Esophagus (tissue), 2 donors: ENCODE measurements at places on chromosomes 12 and 14. TPM values are rescaled to one million over a fixed set of nuclear protein-coding genes. Genes with fewer than 3 reads are reported as not detected.

The INSM2 gene
- polyA plus RNA-seq = not detected

The FOXM1 gene
- polyA plus RNA-seq = 11.6 TPM

The ACSS3 gene
- 0.31 TPM for polyA plus RNA-seq

The HSPA2 gene
- polyA plus RNA-seq = 54.8 TPM

The ADAM20 gene
- 0.28 TPM for polyA plus RNA-seq

The RFX4 gene
- polyA plus RNA-seq = not detected

The P2RX2 gene
- 1.4 TPM for polyA plus RNA-seq

The TEX52 gene
- not detected for polyA plus RNA-seq

The POTEM gene
- not detected for polyA plus RNA-seq

The RIPK3 gene
- 13.3 TPM for polyA plus RNA-seq

The IL26 gene
- not detected for polyA plus RNA-seq

The SHMT2 gene
- 19.8 TPM for polyA plus RNA-seq

The TRHDE gene
- 0.04 TPM for polyA plus RNA-seq

The AKT1 gene
- 62.6 TPM for polyA plus RNA-seq

The SRP54 gene
- polyA plus RNA-seq = 17.1 TPM

The CDCA4 gene
- 23.5 TPM for polyA plus RNA-seq

The RDH16 gene
- polyA plus RNA-seq = 0.62 TPM

The CLEC6A gene
- not detected for polyA plus RNA-seq

The SPTB gene
- polyA plus RNA-seq = 0.41 TPM

The KLHL33 gene
- polyA plus RNA-seq = 0.06 TPM

The SPIC gene
- 0.10 TPM for polyA plus RNA-seq

The TAS2R13 gene
- polyA plus RNA-seq = not detected

The GALNT8 gene
- 0.05 TPM for polyA plus RNA-seq

The SYCP3 gene
- 0.07 TPM for polyA plus RNA-seq

The LHX5 gene
- polyA plus RNA-seq = not detected

The ZNF140 gene
- 9.0 TPM for polyA plus RNA-seq

The TGFB3 gene
- 3.9 TPM for polyA plus RNA-seq

The LRRC10 gene
- not detected for polyA plus RNA-seq

The GYS2 gene
- polyA plus RNA-seq = 4.7 TPM

The PLD4 gene
- 0.53 TPM for polyA plus RNA-seq

The COX8C gene
- polyA plus RNA-seq = not detected

The SDSL gene
- polyA plus RNA-seq = 0.65 TPM

The MYF5 gene
- polyA plus RNA-seq = not detected

The HOTAIR gene
- polyA plus RNA-seq = not detected

The CIROP gene
- polyA plus RNA-seq = 0.01 TPM

The GPRC5D gene
- polyA plus RNA-seq = 0.31 TPM

The SMCO2 gene
- 0.66 TPM for polyA plus RNA-seq

The SDR9C7 gene
- polyA plus RNA-seq = 16.8 TPM

The FBLN5 gene
- polyA plus RNA-seq = 9.7 TPM

The GDF3 gene
- 0.02 TPM for polyA plus RNA-seq

The OTX2 gene
- not detected for polyA plus RNA-seq

The LTBP2 gene
- 5.5 TPM for polyA plus RNA-seq

The HOXC13 gene
- polyA plus RNA-seq = 0.02 TPM

The DAO gene
- not detected for polyA plus RNA-seq

The PDZRN4 gene
- 1.8 TPM for polyA plus RNA-seq

The DTX3 gene
- 11.6 TPM for polyA plus RNA-seq

The KRT6C gene
- 427 TPM for polyA plus RNA-seq

The SDR39U1 gene
- polyA plus RNA-seq = 38.1 TPM

The ANO2 gene
- 1.3 TPM for polyA plus RNA-seq
